ENCODE measurements at places on chromosomes 2 and 18. TPM values are rescaled to one million over a fixed set of nuclear protein-coding genes. Genes with fewer than 3 reads are reported as not detected.

Gene GCG
- polyA plus RNA-seq: not detected

Gene RND3
- 134 TPM for polyA plus RNA-seq

Gene BBS5
- 22.2 TPM for polyA plus RNA-seq

Gene POTEI
- polyA plus RNA-seq: 0.70 TPM

Gene SNED1
- polyA plus RNA-seq: 73.1 TPM

Gene CPLX4
- not detected for polyA plus RNA-seq

Gene TMEFF2
- 0.58 TPM for polyA plus RNA-seq

Gene NYAP2
- polyA plus RNA-seq: 0.04 TPM

Gene MPP4
- polyA plus RNA-seq: 0.20 TPM

Gene LYPD6
- polyA plus RNA-seq: 17.9 TPM

DNA sequence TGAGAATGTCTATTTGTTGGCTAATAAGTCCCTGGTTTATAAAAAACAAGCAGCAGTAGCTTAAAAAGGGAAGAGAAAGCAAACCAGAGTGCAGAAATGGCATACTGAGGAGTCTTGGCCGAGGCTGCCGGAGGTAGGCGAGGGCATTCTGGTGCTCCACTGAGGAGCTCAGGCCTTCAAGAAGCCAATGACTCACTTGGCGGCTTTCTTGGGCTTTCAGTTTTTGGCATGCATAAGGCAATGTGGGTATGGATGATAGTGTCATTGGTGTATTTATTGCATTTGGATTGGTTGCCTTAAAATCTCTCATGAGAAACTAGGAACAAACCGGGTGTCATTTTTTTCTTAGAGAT lies 119.6 kb upstream of the ARL5A start:
- DNase-seq: peak; percentile 13

DNA sequence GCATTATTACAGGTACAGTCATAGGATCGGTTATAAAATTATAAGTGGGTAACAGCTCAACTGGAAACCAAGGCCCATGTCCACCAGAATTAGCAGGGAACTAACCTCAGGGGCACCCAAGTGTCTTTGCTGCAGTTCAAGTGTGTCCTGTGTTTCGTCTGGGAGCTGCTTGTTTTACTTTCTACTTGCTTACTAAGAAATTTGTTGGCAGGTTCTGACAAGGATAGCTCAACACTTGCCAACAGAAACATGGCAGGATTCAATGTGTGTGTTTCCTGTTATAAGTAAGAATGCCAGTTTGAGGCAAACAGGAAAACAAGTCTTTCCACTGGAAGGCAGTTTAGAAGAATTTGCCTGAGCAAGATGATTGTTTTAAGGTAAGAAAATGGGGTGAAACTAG lies 104.5 kb downstream of the EPHA4 start:
- no peak for DNase-seq

DNA sequence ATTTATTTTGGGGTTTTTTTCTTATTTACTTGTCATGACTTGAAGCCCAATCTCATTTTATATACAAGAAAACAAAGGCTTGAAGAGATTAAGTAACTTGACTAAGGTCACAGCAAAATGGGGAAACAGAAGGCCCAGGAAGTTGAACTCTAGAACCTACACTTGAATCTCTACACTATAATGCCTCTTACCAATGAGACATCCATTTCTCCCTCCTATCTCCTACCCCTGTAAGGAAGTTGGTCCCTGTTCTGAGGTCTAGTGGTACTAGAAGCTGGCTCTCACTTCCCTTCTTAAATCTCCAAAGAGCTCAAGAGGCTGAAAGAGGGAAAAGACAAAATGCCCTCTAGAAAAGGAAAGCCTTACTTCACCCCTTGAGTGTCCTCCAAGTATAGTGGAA lies 25.5 kb upstream of the IHH start:
- DNase-seq: no peak

DNA sequence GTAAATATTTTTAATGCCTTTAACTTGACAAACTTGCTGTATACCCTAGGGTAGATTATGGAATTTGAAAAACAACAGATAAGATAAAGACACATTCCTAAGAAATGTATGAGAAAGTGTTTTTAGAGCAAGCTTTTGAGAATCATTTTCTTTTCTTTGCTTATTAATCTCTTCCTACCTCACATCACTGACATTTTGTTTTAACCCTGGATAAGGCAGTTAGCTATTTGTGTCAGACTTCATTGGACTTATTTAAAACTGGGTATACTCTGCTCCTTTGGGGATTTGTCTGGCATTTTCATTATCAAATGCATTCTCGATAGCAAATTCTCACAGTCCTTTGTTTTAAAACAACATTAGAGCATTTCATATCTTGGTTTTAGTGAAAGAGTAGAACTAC lies 17.2 kb downstream of the EML4 start:
- DNase-seq: no peak

GRCh38 chr2:233414777-233415570 lies 60.7 kb downstream of the DGKD start:
- no peak for DNase-seq

DNA sequence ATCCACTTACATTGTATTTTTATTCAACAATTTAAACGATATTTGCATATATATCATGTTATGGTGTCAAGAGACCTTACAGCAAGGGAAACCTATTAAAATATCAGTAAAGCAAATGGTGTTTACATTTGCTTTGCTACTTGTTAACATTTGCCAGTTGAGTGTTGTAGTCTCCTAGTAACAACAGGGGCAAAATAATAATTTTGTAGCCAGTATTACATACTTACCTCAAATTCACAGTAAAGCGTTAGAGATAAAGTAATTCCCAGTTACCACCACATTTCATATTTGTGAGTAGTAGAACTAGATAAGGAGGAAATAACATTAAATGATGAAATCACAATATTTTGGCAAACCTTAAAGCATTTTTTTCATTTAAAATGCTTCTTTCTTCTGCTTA lies 71.3 kb downstream of the FASTKD2 start:
- DNase-seq: no peak

DNA sequence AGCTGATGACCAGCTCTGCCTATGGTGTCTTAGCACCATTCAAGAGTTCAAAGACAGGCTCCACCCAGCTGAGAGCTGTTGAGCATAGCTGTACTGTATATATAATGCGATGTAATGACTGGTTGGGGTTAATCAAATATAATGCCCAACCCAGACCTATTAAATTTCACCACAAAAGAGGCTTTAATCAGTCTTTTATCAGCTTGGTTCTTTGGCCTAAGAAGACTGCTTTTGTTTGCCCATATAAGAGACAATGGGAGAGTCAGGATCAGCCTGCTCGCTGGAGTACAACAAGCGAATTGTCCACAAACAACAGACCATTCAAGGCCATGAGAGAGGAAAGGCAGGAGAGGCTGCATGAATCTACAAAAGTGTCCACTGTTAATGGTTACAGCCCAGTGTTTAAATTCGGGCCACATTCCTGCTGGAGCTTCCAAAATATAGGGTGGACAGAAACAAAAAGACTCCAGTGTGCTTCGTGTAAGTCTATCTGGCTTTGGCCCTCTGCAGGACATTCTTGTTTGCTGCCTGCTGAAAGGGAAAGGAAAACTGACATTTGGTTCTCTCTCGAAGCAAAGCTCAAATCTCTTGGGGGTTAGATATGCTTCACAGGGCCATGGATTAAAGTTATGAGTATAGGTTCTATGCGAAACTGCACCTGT lies 299.0 kb upstream of the FBXO11 start:
- DNase-seq: no peak

GRCh38 chr2:104848526-104848925 lies 5.4 kb upstream of the POU3F3 start:
- DNase-seq: no peak

DNA sequence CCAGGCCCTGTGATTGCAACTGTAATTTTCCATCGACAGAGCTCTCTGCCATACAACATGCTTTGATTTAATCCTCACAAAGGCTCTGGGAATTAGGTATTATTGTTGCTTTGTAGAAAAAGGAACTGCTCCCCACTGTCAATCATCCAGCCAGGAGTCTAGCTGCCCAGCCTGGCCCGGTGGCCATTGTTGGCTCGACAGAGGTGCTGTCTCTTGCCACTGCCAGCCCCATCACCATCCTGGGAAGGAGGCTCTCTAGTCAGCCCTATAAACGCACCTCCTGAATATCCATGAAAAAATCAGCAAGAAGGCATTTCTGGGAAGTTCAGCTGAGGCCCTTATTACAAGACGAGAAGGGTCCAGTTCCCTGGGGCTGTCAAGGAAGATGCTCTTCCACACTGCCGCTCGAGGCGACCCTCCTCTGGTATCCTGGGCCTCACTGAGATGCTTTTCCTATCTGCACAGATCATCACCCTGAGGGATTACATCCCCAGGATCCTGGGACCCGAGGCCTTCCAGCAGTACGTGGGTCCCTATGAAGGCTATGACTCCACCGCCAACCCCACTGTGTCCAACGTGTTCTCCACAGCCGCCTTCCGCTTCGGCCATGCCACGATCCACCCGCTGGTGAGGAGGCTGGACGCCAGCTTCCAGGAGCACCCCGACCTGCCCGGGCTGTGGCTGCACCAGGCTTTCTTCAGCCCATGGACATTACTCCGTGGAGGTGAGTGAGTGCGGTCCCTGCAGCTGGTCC lies 71.0 kb downstream of the TPO start:
- no peak for DNase-seq

GRCh38 chr18:60506682-60507081 lies 134.1 kb upstream of the MC4R start:
- DNase-seq: no peak

DNA sequence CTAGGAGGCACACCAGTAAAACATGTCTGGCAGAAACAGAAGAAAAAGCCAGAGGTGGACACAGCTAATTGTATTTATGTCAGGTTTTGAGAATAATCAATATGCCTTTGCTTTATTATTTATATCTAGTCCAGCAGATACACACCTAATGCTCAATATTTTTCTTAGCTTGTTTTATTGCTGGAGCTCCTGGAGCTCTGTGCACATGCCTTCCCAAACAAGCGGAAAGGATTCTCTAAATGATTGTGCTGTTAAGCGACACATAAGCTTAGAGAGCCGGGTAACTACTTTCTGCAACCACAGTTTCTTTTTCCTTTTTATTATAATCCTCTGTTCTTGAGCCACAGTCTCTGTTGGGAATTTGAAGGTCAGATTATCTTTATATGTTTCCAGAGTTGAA lies 177.3 kb upstream of the ST6GAL2 start:
- DNase-seq: no peak
